Bronchial epithelial cell (primary cell): ENCODE measurements at places on chromosomes 2 and 18. TPM values are rescaled to one million over a fixed set of nuclear protein-coding genes. Genes with fewer than 3 reads are reported as not detected.
A peak's percentile ranks its signal among the peaks of the same experiment; 100 is the strongest.

DNA sequence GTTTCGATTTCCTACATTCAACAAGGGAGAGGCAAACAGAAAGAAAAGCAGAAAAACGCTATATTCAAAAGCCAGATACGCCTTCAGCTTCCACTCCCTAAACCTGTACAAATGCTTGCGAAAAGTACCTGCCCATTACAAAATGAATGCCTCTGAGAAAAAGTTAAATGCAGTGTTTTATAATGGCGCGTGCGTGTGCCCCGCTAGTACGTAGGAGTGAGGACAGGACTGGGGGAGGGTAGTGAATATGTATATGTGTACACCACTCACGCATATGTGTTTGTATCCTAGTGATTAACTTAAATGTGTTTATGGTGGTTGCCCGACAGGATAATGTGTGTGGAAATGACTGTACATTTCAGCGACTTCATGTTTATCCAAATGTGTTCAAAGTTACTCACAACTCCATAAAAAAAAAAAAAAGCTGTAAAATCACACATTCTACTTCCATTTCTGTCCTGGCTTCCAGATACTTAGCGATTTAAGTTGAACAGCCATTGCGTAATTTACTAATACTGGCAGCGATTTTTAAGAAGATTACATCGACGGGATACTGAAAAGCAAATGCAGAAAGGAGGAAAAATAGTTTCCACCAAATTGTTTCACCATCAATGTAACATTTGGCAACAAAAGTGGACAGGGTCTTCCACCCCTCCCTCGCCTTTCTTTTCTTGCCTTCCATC is 1.3 kb downstream of the NEUROD1 start:
- DNase-seq: no peak

DNA sequence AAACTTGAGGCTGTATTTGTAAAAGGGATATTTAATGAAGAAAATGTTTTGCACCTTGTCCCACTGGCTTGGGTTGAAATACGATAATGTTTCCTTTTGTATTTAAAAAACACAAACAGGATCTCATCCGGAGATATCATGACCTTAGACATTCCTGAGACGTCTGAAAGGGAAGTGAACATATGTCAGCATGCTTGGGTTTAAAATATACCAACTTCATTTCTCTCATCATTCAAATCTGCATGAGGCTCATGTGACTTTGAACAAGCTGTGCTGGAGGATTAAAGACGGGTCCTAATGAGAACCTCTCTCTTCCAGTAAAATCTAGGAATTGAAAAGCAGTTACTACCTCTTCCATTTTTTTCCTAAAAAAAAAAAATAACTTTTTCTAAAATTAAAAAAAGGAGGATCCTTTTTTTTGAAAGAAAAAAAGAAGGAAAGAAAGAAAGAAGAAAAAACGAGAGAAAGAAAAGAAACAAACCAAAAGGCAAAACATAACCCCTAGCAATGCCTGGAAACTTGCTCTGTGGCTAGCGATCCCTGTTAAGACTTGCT is 106.8 kb upstream of the ZFP36L2 start:
- DNase-seq: peak; percentile 16

Gene CYP27A1
- 0.13 and 0.26 TPM in 2 replicates for total RNA-seq

Gene COL5A2
- total RNA-seq: 7.4 and 9.3 TPM in 2 replicates
